ENCODE measurements at places on chromosomes 13 and 19.

GRCh38 chr19:29521291-29522075, 4.3 kb upstream of the VSTM2B start:
- no peak for DNase-seq

GRCh38 chr19:41537789-41538188, 38.2 kb upstream of the CEACAM21 start:
- DNase-seq = peak; percentile 11

DNA sequence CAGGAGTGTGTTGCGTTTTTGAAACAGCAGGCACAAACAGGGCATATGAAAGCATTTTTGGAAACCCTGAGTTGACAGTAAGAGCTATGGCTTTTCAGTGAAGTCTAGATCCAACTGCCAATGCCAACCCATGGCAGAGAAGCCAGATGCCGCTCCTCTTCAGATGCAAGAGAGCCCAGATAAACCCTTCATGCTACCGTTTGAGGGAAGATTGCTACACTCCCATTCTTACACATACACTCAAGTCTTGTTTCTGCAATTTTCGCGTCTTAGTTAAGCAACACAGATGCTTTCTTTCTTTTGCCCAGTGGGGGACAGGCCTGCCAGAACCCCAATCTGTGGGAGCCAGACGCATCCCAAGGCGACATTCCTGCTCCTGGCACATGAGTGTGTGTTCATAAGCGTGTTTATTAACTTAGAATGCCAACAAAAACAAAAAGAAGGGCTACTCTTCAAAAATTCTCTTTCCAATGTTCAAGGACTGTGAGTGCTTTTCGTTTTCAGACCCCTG, 10.4 kb downstream of the BORCS8 start:
- DNase-seq = no peak

DNA sequence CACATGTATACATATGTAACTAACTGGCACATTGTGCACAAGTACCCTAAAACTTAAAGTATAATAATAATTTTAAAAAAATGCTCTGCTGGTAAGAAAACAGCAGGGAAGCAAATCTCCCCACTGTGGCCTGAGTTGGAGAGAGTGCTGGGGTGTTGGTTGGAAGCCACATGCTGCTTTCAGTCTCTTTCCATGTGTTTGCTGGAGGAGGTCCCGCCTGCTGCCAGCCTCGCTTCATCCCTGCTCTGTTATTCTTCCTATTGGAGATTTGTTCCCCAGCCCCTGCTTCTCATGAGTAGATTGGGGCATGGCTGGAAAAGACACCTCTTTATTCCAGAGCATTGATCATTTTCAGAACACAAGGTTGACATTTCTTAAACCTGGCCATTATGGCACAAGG, 230.5 kb downstream of the FGF9 start:
- DNase-seq = no peak

DNA sequence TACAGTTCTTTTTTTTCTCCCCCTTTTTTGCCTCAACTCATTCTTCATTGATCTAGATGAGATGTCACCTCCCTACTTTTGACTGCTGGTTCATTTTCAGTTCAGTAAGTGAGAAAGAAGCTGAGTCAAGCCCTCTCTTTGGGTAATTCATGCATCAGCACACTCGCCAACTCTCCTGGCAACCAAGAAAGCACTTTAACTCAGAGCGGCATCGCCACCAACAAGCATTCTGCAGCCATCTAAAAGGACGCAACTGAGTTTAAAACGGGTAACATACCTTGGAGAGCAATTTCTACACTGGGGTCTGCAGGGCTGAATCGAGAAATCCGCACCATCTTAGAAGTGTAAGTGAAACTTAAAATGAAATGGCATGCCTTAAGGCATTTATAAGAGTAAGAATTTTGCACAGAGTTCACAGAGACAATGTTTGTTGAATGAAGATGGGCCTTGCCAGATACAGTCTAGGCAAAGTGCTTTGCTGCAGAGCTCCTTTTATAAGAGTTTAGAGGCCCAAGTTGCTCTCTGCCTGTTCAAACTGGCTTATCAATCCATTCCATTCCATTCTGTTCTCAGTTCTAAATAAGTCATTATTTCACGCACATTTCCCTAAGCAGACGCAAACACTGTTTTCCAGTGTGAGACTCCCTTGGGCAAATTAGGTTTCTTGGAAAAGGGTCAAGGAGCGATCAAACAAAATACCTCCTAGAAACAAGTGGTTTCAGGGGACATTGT, 338.0 kb downstream of the ENOX1 start:
- no peak for DNase-seq

DNA sequence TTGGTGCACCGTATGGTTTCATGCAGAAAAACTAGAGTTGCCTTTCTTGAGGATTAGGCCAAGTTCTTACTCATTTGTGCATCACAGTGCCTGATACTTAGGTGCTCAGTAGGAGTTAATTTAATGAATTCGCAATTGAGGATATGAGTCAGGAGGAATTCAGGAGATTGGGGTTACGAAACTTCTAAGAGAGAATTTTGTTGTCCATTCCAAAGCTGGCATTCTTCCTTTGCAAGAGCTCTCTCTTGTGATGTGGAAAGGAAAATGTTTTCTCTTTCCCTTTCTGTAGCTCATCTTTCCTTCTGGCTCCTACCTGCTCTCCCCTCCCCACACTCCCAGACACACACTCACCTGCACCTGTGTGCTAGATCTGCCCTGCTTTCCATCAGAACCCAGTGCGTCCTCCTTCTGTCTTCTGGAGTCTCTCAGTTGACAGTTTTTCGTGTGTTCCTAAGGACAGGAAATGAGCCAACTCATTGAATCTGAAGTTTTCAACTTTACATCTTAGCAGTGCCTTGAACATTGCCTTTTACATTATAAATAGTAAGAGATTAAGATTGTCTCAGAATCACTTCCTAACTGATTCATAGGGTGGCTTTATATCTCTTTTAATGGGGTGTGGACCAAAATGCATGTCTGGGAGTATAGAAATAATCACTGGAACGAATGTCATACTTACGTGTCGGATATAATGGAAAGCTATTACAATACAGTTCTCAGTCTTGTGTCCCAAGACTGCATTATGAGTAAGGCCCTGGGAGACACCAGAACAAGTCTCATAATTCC, 19.7 kb upstream of the ERCC5 start:
- DNase-seq = peak; percentile 95

DNA sequence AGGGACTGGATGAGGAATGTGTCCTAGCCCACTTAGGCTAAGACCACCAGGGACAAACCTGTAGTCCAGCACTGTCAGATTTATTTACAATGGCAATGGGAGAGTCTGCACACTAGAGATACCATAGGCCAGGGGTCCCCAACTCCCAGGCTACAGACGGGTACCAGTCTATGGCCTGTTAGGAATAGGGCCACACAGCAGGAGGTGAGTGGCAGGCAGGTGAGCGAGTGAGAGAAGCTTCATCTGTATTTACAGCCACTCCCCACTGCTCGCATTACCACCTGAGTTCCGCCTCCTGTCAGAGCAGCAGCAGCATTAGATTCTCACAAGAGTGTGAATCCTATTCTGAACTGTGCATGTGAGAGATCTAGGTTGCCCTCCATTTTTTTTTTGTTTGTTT, 2.4 kb downstream of the THAP8 start:
- DNase-seq = no peak

- no peak for DNase-seq
Measured at GRCh38 chr19:55277494-55277893, 2.4 kb downstream of the HSPBP1 start.

DNA sequence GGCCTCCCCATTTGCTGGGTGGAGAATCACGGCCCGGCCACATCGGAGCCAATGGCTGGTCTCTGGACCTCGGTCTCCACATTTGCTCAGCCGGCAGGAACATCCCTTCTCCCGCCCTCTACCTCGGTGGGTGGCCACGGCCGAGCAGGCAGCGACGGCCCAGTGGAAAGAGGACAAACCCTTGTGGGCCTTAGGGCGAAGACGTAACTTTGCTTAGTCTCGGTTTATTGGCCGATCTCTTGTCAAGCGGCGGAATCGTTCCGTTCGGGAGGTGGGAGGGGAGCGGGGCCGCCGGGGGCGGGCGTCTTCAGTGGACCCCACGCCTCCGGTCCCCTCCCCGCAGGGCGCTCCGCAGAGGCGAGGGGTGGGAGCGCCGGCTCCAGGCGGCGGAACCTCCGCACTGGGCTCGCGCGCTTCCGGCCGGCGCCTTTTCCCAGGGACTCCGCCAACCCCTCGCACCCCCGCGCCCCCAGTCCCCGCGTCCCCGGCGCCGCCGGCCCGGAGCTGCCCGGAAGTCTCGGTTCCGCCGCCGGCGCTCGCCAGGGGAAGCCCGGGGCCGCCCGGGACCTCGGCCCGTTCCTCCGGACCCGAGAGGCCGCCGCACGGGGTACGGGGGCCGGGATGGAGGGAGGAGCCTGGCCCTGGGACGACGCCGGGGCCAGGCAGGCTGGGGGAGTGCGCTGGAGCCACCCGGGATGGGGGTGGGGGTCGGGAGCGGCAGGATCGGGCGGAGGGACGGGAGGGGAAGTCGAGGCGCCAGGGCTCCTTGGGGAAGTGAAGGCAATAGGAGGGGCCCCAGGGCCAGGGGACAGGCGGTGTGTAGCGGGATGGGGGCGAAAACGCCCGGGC, at the start of gene ZNF580:
Gene ZNF580 (plus strand): TSS at position 426 of the 849 bp plus-strand sequence. CDS start 1,507 bp downstream, outside the sequence.
- DNase-seq = peak; percentile 69

- DNase-seq = no peak
Measured at GRCh38 chr19:29741776-29742175, 26.7 kb upstream of the C19orf12 start.

GRCh38 chr19:46952874-46953273, 66.8 kb upstream of the NPAS1 start:
- DNase-seq = no peak

- no peak for DNase-seq
Measured at GRCh38 chr13:38535261-38535660, 151.6 kb upstream of the FREM2 start.

GRCh38 chr13:77470986-77471385, 64.5 kb upstream of the SCEL start:
- peak; percentile 48 for DNase-seq

GRCh38 chr13:98468361-98468760, 108.5 kb downstream of the STK24 start:
- no peak for DNase-seq
